ENCODE measurements at places on chromosomes 2 and 18.
A peak's percentile ranks its signal among the peaks of the same experiment; 100 is the strongest.

DNA sequence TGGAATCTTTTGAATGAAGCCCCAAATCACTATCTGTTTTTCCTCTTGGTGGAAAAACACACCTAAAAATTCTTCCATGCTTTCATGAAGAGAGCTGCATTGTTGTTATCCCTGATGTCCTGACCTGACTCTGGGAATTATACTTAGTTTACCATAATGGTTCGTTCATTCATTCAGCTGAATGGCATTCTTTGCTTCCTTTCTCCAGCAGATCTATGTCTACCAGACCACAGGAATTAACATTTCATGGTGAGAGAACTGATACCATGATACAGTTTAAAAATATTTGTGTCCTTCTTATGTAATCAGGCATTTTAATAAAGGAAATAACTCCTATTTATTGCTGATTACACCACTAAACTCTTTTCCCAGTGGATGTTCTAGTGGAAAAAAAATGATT, 11.1 kb upstream of the SLC4A10 start:
- no peak for DNase-seq
- no peaks in the 10 kb centered on the region for H3K4me1 ChIP-seq
- H3K4me3 ChIP-seq, result no peak overlapping the region
- no peak overlapping the region for H3K27ac ChIP-seq
- H3K36me3 ChIP-seq, result no peaks in the 10 kb centered on the region

DNA sequence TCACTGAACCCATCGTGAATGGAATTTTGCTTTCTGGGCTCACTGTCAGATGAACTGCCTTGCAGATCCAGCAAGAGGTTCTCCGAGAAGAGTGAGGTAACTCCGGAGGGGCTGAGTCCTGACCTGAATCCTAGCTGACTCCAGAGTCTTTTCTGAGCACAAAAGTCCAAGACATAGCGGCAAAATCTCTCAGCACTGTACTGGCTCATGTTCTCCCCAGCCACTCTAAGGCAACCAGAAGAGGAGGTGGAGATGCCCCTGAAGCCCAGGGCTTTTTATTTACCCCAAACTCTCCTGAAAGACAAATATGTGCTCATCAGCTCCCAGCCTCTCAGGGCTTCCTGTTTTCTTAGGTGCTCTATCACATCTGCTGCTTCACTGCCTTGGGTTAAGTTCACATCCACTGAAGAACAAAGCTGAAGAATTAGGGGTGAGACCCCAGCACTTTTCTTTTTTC, 221.8 kb downstream of the MREG start:
- no peaks in the 10 kb centered on the region for H3K27me3 ChIP-seq
- DNase-seq, result no peak
- H3K36me3 ChIP-seq, result no peaks in the 10 kb centered on the region
- peaks cover 13% of the 10 kb centered on the region for H3K4me1 ChIP-seq
- no peak overlapping the region for H3K4me3 ChIP-seq

GRCh38 chr2:153871231-153872221, at the start of gene GALNT13:
GALNT13 (plus strand) TSS chr2:153871922.
- H3K36me3 ChIP-seq, result no peaks in the 10 kb centered on the region
- no peaks in the 10 kb centered on the region for H3K27me3 ChIP-seq
- no peaks in the 10 kb centered on the region for H3K4me1 ChIP-seq
- H3K4me3 ChIP-seq, result peak within 1 kb of the TSS; percentile 78
- DNase-seq, result peak; percentile 88

- no peaks in the 10 kb centered on the region for H3K4me1 ChIP-seq
- no peaks in the 10 kb centered on the region for H3K36me3 ChIP-seq
- no peak overlapping the region for H3K27ac ChIP-seq
- DNase-seq, result no peak
- no peaks in the 10 kb centered on the region for H3K27me3 ChIP-seq
Measured at GRCh38 chr2:143918465-143918989, 601.4 kb downstream of the ZEB2 start.

DNA sequence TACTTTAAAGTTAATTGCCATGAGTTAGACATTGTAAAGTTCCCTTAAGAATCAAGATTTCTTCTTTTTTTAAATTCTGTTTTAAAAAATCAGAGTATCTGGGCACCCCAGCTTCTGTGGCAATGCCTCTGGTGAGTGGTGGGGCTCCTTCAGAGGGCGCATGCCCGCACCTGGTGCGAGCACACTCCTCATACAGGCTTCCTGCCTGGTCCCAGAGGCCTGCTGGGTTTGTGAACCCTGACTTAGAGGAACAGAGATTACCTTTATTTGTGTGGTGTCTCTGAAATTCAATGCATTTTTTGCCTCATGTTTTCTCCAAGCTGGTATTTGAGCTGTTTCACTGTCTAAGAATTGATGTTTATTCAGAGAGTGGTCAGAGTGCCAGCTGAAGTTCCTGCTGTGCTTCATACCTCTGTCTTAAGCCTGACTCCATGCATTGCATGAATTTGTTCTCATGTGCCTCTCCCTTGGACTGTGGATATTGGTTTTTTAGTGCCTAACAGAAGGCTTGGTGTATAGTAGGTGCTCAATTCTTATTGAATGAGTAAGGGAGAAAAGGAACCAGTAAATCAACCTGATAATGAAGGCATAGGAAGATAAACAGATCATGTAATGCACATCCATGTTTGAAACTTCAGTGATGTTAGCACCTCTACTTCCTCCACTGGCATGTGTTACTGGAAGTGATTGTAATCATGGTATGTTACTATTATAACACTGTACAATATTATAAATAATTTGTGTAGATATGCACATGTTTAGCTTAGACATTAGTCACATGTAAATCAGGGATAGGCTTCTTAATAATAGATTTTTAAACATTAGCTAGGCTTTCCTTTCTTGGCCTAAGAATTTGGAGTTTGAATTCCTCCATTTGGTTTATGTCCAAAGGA, 29.0 kb downstream of the PHLPP1 start:
- no peak overlapping the region for H3K27ac ChIP-seq
- H3K4me3 ChIP-seq, result no peak overlapping the region
- no peak for DNase-seq
- H3K27me3 ChIP-seq, result no peaks in the 10 kb centered on the region
- H3K4me1 ChIP-seq, result no peaks in the 10 kb centered on the region

DNA sequence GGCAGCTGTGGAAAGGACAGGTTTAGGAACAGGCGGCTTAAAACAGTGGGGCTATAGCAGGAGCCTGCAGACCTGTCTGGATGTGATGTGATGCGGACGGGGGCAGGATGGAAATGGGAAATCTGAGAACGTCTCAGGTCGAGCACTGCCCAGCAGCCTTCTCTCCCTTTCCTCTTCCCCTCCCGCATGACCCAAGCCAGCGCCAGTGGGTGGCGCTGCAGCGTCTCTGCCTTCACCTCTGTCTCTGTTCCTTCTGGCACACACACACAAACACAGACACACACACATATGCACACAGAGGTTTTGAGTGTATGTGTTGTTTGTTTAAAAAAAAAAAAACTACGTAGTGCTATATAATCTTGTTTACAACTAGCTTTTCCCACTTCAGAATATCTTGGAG, 82.0 kb upstream of the SLC66A3 start:
- no peak overlapping the region for H3K27ac ChIP-seq
- no peaks in the 10 kb centered on the region for H3K4me1 ChIP-seq
- H3K4me3 ChIP-seq, result no peak overlapping the region
- no peak for DNase-seq

GRCh38 chr2:29314816-29315571, 199.8 kb downstream of the CLIP4 start:
- no peaks in the 10 kb centered on the region for H3K36me3 ChIP-seq
- H3K4me3 ChIP-seq, result peak overlapping the region; percentile 57
- H3K27me3 ChIP-seq, result no peaks in the 10 kb centered on the region

- no peaks in the 10 kb centered on the region for H3K36me3 ChIP-seq
- DNase-seq, result no peak
- H3K4me3 ChIP-seq, result no peak overlapping the region
- peaks cover 8% of the 10 kb centered on the region for H3K27me3 ChIP-seq
- H3K27ac ChIP-seq, result no peak overlapping the region
- H3K4me1 ChIP-seq, result no peaks in the 10 kb centered on the region
Measured at GRCh38 chr2:8371653-8372052, 310.2 kb upstream of the ID2 start.

DNA sequence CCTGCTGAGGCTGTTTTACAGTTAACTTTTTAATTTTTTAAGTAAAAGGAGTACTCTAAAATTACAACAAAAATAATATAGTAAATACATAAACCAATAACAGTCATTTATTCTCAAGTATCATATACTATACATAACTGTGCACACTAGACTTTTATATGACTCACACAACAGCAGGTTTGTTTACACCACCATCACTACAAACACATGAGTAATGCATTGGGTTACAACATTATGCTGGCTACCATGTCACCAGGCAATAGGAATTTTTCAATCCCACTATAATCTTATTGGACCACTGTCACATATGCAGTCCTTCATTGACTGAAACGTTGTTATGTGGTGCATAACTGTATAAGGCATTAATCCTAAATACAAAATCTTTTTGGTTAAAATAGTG, 42.5 kb downstream of the RASGRP3 start:
- no peaks in the 10 kb centered on the region for H3K27me3 ChIP-seq
- H3K4me1 ChIP-seq, result no peaks in the 10 kb centered on the region
- no peak overlapping the region for H3K27ac ChIP-seq
- H3K4me3 ChIP-seq, result no peak overlapping the region
- DNase-seq, result no peak

DNA sequence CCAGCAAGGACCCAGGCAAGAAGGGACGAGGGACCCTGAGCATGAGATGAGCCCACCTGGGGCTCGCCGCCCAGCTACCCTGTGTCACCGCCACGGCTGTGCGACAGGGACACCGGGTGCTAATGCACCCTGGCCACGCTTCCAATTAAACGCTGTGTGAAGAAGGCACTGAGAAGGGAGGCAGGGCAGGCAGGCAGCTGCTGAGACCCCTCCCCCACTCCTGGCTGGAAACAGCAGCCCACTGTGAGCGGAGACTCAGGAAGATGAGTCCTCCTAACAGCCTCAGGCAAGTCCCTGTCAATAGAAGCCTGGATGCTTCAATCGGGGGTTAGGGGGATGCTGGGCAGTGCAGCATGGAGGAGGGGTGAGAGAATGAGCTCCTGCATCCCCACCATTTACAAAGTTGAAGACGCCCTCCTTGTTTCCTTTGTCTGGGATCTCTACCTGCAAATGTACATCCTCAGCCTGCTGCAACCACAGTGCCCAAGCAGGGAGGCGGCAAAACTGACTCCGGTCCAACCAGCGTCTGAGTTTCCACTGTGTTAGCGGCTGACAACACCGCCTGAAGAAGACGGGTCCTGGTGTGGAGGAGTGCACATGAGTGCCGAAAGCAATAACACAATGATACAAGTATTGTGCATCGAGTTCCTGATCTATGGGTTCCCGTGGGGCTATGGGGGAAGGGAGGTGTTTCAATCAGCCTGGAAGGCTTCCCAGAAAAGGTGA, 12.8 kb downstream of the TMEM163 start:
- no peak overlapping the region for H3K4me3 ChIP-seq
- no peak for DNase-seq
- no peaks in the 10 kb centered on the region for H3K4me1 ChIP-seq
- no peak overlapping the region for H3K27ac ChIP-seq

GRCh38 chr2:137992039-137992646, 27.9 kb downstream of the HNMT start:
- H3K36me3 ChIP-seq, result no peaks in the 10 kb centered on the region
- H3K4me3 ChIP-seq, result no peak overlapping the region
- no peaks in the 10 kb centered on the region for H3K27me3 ChIP-seq
- H3K4me1 ChIP-seq, result no peaks in the 10 kb centered on the region
- H3K27ac ChIP-seq, result no peak overlapping the region

- no peak overlapping the region for H3K27ac ChIP-seq
- DNase-seq, result no peak
- H3K4me1 ChIP-seq, result no peaks in the 10 kb centered on the region
- no peaks in the 10 kb centered on the region for H3K36me3 ChIP-seq
- no peaks in the 10 kb centered on the region for H3K27me3 ChIP-seq
- no peak overlapping the region for H3K4me3 ChIP-seq
Measured at GRCh38 chr2:118442996-118443553, 354.8 kb downstream of the INSIG2 start.

GRCh38 chr2:172540421-172540820, 15.5 kb upstream of the PDK1 start:
- no peaks in the 10 kb centered on the region for H3K27me3 ChIP-seq
- no peak for DNase-seq
- peaks cover 5% of the 10 kb centered on the region for H3K4me1 ChIP-seq

- no peak overlapping the region for H3K4me3 ChIP-seq
- H3K36me3 ChIP-seq, result no peaks in the 10 kb centered on the region
- no peaks in the 10 kb centered on the region for H3K27me3 ChIP-seq
- H3K27ac ChIP-seq, result no peak overlapping the region
- no peaks in the 10 kb centered on the region for H3K4me1 ChIP-seq
Measured at GRCh38 chr2:604385-604784, 72.8 kb downstream of the TMEM18 start.

DNA sequence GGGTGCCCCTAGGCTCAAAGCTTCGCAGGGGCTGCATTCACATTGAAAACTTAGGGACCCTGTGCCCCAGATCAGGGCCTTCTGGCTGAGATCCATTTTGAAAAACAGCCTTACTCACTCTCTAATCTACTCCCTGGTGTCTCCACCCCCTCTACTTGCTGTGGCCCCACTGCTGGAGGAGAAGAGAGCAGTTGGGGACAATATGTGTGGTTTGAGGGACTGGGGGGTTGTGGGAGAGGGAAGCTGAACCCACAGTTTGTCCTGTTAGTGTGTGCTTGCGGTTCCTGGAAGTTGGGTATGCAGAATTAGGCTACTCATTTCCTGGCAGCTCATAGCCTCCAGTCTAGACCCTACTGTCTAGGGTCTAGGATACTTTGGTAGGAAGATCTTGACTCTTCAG, 211.4 kb downstream of the PRKCE start:
- H3K36me3 ChIP-seq, result no peaks in the 10 kb centered on the region
- no peak for DNase-seq
- H3K27ac ChIP-seq, result no peak overlapping the region
- H3K27me3 ChIP-seq, result no peaks in the 10 kb centered on the region
- no peak overlapping the region for H3K4me3 ChIP-seq
- no peaks in the 10 kb centered on the region for H3K4me1 ChIP-seq

- DNase-seq, result no peak
- no peak overlapping the region for H3K27ac ChIP-seq
- H3K4me1 ChIP-seq, result no peaks in the 10 kb centered on the region
- H3K36me3 ChIP-seq, result no peaks in the 10 kb centered on the region
- H3K27me3 ChIP-seq, result no peaks in the 10 kb centered on the region
- no peak overlapping the region for H3K4me3 ChIP-seq
Measured at GRCh38 chr2:148253685-148254084, 232.8 kb downstream of the MBD5 start.

DNA sequence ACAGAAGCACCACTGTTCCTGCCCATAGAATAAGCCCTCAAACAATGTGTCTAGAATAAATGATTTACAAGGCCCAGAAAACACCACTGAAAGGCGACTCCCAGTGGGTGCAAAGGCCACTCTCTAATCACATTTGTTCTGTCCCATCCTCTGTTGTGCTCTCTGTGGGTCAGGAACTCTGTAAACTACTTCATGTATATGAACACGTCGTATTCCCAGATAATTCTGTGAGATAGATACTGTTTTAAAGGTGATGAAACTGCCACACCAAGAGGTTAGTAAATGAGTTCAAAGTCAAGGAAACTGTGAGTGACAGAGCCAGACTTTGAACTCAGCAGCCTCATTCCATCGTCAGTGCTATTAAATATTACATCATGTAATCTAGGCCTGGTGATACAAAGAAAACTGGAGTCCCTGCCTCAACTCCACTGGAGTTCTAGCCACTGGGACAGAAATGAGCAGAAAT, 269.7 kb upstream of the DCC start:
- no peak for DNase-seq
- no peak overlapping the region for H3K27ac ChIP-seq
- no peaks in the 10 kb centered on the region for H3K27me3 ChIP-seq
- H3K4me3 ChIP-seq, result no peak overlapping the region
- H3K36me3 ChIP-seq, result no peaks in the 10 kb centered on the region

- no peaks in the 10 kb centered on the region for H3K4me1 ChIP-seq
- no peak overlapping the region for H3K27ac ChIP-seq
- H3K36me3 ChIP-seq, result no peaks in the 10 kb centered on the region
- H3K4me3 ChIP-seq, result no peak overlapping the region
Measured at GRCh38 chr2:182319556-182320505, 107.0 kb downstream of the PDE1A start.
